ENCODE measurements at places on chromosomes 16 and 17.

- DNase-seq = no peak
Observed at GRCh38 chr17:301681-302299, 50.8 kb downstream of the RPH3AL start.

- no peak for DNase-seq
Observed at GRCh38 chr16:11561856-11562255, 24.9 kb downstream of the LITAF start.

GRCh38 chr17:79123988-79124387 lies 49.4 kb downstream of the ENGASE start:
- no peak for DNase-seq

DNA sequence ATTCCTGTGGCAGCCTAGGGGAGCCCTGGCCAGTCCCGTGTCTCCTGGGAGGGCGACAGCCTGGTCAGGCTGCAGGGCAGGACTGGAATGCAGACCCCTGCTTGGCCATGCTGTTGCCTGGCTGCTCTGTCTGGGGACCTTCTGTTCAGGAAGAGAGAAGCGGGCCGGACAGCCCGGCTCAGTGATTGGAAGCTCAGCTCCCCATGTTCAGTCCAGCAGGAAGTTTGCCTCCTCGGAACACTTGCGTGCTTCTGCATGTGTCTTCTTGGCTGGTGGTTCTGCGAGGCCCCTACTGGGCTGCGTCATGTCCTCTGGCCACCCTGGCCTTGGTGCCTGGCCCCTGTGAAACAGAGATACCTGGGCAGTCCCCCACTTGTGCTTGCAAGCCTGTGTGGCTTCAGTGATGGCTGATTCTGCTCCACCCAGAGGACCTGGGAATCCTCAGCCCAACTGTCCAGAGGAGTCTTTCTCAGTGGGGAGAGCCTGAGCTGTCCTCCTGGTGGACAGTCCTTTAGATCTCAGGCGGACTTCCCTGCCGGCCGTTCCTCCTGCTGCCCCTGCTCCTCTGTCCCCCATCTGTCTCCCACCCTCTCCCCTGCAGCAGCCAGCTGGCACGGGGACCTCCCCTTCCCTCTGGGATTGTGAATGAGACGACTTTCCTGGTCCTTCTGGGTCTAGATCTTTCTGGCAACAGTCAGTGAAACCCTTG lies 279.5 kb downstream of the SEC14L1 start:
- no peak for DNase-seq

GRCh38 chr16:23640615-23640930 lies 537 bp downstream of the PALB2 start:
- DNase-seq = no peak

DNA sequence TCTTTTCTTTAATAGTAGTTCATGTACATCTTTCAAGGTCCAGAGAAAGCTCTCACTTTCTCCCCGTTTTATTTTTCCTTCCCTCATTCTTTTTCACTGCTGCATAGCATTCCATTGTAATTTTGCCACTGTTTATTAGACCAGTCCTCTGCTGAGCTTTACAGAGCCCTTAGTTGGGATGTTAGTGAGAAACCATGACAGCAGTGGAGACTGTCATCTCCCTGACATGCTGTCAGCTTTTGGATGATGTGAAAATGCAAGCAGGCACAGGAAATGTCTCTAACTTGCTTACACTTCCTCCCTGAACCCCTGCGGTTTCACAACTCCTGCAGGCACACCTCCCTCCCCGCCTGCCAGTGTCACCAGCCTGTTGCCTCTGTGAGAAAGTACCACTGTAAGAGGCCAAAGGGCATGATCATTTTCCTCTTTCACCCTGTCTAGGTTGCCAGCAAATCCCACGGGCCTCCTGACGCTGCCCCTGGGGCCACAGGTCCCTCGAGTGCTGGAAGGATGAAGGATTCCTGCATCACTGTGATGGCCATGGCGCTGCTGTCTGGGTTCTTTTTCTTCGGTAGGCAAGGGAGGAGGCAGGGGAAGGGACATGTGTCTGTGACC lies at the start of gene ITGAL:
Gene ITGAL, plus strand, starts transcription at position 415 of the 615 bp plus-strand sequence. Its CDS starts 96 bp downstream, at position 511.
- DNase-seq = no peak

- peak; percentile 36 for DNase-seq
Observed at GRCh38 chr17:67151717-67152116, 93.3 kb downstream of the HELZ start.

DNA sequence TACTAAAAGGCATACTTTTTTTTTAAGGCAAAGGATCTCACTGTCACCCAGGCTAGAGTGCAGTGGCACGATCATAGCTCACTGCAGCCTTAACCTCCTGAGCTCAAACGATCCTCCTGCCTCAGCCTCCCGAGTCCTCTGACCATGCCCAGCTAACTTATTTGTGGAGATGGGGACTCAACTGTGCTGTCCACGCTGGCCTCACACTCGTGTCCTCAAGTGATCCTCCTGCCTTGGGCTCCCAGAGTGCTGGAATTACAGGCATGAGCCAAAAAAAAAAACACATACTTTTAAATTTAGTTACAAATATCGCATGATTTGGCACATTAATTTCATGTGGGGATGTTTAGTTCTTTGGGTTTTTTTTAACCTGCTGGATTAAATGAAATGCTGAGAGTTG lies 207.7 kb upstream of the CHMP6 start:
- no peak for DNase-seq

DNA sequence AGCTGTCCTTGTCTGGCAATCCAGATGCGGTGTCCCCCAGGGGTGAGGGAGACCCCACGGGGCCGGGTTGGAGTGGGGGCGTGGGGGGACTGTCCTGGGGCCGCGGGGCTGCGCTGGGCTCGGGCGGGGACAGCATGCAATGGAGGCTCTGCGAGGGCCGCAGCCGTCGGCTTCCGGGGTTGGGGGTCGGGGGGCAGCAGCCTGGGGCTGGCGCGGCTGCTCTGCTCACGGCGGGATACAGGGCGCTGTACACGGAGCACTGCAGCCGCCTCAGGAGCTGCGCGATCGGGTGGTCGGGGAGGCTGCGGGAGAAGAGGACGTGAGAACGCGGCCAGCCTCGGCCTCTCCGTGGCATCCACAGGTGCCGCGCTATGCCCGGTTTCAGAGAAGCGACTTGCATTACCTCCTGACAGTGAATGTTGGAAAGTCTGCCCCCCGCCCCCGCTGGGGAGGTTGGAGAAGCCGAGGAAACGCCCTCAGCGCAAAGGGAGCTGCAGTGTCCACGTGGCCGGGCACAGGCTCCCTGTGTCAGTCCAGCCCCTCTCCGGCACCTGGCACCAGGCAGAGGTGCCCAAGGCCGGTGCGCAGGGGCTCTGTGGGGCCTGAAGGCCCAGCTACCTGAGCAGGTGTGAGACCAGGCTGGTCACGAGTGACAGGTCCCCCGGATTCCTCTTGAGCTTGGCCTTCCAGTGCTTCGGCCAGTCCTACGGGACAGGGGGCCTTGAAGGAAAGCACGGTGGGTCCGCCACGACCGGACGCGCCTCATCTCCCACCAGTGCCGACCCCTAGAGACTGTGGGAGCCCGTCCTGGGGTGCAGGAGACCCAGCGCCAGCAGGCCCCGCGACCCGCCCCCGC lies 9.4 kb upstream of the SPATA2L start:
- DNase-seq = no peak

- no peak for DNase-seq
Observed at GRCh38 chr16:68719993-68720489, 17.1 kb upstream of the CDH1 start.

GRCh38 chr17:17557796-17558195 lies 33.7 kb downstream of the PEMT start:
- no peak for DNase-seq

DNA sequence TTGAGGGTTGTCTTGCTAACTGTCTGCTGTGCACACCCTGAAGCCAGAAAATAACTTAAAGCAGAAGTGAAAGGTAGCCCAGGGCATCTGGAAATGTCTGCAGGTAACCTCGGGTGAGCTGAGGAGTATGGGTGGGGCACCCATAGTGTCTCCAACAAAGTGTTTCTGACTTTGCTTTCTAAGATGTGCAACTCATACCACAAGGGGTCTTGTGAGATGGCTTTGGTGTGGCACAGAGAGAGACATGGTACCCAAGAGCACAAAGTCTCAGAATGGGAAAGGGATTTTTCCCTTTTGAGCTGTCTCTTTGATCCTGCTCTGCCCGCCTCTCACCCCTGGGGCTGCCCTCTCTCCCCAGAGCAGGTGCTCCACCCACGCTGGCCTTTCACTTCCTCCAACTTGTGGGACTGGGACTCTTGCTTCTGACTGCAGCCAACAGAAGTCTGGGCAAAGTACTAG lies 6.9 kb downstream of the CHD9 start:
- DNase-seq = no peak

DNA sequence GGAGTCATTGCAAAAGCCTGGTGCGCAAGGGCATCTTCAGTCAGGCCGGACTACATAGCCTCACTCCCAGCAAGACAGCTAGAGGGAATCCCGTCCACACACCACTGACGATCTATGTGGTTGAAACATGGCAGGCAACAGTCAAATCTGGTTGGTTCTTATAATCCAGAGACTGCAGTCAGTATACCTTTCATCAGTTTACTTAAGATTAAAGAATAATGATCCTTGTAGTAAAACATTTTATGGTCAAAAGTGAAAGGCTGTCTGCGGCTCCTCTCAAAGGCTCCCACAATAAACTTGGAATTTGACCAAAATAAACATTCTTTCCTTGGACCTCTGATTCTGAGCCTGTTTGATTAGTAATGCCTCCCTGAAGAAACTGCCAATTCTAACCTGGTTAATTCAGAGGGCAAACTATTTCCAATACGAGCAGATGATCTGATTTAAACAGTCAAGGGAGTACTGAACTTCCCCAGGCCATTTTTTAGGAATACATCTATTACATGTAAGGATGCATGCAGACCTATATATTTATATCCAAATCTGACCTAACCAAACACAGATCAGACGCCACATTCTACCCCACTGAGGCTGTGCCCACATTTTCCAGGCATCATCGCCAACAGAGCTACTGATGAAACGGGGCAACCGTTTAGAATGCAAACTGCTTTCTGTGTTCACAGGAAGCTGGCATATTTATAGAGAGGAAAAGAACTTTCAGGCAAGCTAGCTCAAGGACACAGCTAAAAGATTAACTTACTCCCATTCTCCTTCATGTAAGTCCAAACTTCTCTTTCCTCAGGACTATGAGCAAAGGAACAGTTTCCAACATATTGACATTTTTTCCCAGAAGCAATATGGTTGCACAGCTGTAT lies 15.3 kb upstream of the TXNDC11 start:
- DNase-seq = no peak

DNA sequence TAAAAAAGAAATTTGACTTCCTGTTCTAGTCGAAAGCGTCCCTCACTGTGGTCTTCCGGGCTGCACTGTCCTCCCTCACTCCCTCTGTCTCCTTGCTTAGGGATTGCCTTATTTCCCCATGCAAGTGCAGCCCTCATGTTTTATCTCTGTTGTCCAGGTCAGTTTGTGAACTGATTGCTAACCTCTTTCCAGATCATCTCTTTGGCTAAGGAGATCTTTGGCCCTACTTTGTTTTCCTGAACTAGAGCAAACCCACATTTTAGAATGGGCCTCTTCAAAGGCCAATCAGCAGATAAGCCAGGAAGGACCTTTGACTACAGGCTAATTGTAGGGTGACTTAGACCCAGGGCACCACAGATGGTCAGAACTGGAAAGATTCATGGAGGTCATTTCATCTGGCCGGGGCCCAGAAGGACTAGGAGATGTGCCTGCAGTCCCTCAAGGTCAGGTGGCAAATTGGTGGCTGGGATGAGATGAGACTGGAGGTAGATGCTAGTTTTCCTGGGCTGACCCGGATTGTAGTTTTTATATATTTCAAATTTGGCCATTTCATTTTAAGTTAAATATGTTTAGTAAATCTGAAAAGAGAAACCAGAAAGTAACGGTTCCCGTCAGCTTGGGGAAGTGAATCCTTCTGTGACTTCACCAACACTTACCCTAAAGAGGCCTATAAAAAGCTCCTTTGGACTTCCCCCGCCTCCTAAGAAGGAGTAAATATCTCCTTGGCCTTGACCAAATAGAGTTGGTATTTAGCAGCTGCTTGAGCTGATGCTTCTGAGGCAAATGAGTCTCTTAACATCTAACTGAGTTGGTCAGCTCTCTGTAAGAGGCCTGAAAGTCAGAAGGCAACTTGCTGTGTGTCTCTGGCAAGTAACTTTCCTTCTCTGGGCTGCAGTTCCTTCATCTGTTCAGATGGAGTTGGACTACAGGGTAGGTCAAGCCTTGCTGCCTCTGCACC lies 6.2 kb upstream of the SLC25A19 start:
- no peak for DNase-seq

- DNase-seq = no peak
Observed at GRCh38 chr16:3283543-3284447, 504 bp downstream of the ZNF263 start.

GRCh38 chr16:27239906-27240655 lies 28.5 kb downstream of the NSMCE1 start:
- DNase-seq = no peak

DNA sequence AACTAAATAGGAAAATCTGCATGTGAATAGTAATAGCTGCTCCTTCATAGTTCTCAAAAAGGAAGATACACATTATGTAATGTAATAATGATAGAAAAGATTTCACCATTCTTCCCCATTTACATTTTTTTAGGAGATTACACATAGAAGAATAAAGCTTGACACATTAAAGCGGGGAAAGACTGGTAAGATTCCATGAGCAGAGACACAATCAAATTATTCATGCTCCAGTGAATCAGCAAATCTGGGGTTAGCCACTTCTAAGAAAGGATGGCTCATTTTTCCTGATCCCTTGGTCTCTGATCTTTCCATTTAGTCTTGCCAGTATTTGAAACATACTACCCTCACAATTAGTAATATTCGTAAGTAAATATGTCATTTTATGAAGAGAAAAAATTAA lies 81.9 kb downstream of the CA4 start:
- DNase-seq = peak; percentile 47

DNA sequence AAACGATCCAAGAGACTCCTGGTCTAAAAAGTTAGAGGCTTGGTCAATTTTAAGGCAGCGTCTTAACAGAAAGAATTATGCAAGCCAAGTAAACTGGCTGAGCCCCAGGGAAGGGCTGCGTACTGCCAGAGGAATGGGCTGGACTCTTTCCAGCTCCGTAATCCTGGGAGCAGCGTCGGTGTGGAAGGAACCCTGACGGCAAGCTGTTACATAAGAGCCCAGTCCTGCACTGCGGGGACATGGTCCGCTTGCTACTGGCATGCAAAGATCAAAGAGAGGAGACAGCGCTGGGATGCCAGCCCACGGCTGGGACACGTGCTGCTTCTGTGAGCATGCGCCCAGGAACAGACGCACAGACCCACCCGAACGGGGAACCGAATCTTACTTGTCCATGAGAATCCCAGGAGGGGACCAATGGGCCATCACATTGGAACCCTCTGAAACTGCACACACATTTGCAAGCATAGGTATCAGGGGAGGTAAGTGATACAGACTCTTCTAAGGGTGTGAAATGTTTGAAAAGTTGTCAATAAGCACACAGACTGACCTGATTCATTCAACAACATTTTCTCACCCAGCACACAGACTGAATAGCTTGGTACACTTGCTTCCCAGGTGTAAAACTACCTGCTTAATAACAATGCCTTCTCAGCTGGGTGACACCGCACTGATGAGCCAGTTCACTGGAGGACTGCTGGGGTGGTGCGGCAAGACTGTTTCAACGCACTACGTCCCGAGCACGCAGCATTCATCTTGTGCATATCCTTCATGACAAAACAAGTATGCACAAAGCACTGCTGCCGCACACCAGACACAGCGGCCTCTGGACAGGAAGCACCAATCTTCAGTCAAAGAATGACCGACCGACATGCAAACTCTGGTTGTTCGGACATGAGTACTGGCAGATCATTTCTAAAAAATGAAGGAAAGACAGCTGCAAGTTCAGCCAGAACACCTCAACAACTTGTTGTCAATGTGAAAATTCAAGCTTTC lies 94.9 kb downstream of the ANKRD11 start:
- peak; percentile 96 for DNase-seq

GRCh38 chr16:73054813-73055482 lies 7.0 kb upstream of the ZFHX3 start:
- peak; percentile 50 for DNase-seq

GRCh38 chr16:2056077-2056476 lies 8.3 kb downstream of the TSC2 start:
- no peak for DNase-seq
